ENCODE measurements at places on chromosomes 5 and 9.

DNA sequence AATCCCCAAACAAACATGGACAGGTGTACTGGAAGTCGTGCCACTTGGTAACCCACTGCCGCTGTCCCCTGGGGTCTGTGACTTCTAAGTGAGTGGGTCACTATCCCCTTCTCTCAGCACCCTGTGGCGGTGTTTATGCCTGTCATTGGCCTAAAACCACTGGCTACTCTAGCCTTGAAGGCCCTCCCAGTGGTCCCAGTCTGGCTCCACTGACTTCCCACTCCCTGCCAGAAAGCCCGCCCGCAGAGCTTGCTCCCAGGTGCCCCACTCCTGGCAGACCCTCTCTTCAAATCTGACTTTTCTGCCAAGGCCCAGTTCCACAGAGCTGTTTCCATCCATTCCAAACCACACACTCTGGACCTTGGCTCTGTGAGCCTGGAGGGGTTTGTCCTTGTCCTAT, 274.5 kb downstream of the HSPA4 start:
- DNase-seq, result no peak

GRCh38 chr5:6730407-6730806, 17.2 kb downstream of the TENT4A start:
- peak; percentile 86 for DNase-seq

DNA sequence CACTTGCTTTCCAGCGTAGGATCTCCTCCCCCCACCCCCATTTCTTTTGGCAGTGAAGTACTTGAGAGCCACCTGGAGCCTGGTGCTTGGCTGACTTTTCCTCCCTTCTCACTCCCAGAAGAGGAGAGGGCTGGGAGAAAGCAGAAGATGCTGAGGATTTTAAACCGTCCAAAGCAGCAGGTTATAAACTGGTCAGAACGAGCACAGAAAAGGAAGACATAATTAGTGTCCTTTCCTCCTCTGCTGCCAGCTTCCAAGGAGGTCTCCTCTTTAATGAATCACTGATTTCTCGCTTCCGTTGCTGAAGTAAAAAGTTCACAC, 563 bp upstream of the FGF10 start:
- DNase-seq, result no peak

DNA sequence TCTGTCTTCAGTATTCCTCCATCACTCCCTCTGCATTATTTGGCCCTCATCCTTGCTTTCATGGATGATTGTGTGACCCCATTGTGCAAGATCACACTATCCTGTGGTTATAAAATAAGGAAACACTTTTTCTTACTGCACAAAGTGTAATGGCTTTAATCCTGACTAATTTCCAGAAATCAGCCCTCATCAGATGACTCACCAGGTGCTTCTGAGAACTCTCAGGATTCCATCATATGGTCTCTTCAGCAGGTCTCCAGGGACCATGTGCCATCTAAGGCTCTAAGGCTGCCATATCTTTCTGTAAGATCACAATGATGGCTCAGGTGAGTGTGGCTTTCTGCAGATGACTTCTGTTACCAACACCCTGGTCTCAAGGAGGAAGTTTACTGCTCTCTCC, 27.3 kb upstream of the FER start:
- DNase-seq, result no peak

DNA sequence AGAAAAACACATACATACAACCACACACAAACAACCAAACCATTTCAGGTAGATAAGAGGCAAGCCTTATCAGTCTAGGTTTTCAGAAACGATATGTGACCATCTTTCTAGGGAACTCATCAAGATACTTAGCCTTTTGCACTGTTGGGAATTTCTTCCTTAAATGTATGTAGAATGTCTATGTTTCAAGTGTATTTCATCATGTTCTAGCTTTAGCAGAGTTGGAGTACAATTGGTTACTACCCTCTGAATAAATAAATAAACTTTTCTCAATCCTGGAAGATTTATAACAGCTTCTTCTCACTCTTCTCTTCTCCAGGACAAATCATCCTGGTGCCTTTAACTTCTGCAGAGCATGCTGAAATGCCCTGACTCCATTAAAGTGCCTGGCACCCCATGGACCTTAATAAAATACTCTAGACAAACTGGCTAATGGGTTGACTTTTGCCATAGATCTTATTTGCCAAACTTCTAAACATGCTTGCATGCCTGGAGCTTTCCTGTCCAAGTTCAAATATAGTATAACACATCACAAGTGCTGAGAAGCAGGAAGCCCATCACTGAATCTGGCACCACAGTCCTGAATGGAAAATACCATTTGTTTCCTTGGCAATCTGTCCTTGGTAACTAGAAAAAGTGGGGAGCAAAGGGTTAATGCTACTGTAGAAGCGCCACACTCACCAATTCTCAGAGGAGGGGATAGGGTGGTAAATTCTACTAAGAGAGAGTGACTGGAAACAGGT, 33.1 kb upstream of the ZNF462 start:
- DNase-seq, result no peak

- no peak for DNase-seq
Observed at GRCh38 chr5:79241535-79241979, 5.6 kb downstream of the JMY start.

All from hematopoietic multipotent progenitor cell treated with erythropoietin and hydrocortisone succinate and interleukin-3 and kit ligand, for 4 days (in vitro differentiated cells).